ENCODE measurements at places on chromosomes 5 and 9.

DNA sequence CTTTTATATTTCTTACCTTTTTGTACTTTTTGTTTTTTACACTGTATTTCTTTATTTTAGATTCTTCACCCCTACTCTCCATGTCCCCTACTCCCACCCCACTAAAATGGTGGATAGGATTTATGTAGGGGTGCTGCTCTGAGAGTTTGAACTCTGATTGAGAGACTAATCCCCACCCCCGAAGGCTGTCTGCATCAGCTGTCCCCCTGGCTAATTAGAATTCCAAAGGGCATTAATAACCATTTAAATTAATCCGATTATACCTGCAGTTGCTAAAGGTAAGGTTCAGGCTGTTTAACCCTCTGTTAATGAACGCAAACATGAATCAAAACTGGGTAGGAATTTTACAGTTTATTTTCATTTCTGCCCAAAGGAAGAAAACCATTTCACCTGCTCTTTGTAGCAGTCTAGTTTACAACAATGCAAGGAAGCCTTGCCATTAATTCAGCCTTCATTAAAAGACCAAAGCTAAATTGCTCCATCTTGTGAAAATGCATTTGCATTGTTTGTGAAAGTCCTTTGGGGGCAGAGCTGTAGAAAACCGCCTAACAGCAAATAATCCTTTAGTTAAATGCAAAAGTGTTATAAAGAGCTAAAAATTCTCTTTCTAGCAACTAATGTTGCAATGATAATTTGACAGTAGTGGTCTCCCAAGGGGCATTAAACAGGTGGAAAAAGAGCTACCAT, 71.2 kb downstream of the ZCCHC7 start:
- DNase-seq: no peak

DNA sequence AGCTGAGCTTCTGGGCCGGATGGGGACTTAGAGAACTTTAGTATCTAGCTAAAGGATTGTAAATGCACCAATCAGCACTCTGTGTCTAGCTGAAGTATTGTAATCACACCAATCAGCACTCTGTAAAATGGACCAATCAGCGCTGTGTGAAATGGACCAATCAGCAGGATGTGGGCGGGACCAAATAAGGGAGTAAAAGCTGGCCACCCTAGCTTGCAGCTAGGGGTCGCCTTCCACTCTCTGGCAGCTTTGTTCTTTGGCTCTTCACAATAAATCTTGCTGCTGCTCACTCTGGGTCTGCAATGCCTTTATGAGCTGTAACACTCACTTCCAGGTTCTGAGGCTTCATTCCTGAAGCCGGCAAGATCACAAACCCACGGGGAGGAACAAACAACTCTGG, 354.0 kb downstream of the PRR16 start:
- no peak for DNase-seq

DNA sequence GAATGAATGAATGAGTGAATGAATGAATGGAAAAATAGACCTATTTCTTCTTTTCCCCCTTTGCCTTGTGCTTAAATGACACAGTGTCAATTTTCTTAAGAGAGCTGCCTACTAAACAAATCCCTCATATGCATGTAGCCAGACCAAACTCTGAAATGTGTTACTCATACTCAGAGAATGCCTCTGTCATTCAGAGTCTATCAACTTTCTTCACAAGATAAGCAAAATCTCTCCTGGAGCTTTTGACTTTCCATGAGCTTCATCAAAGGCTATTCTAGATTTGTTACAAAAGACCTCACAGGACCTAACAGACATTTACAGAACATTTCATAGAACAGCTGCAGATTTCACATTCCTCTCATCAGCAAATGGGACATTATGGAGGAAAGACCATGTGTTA, 275.7 kb upstream of the MSX2 start:
- no peak for DNase-seq

- DNase-seq: no peak
Observed at GRCh38 chr5:120759587-120759986, 295.5 kb downstream of the PRR16 start.

DNA sequence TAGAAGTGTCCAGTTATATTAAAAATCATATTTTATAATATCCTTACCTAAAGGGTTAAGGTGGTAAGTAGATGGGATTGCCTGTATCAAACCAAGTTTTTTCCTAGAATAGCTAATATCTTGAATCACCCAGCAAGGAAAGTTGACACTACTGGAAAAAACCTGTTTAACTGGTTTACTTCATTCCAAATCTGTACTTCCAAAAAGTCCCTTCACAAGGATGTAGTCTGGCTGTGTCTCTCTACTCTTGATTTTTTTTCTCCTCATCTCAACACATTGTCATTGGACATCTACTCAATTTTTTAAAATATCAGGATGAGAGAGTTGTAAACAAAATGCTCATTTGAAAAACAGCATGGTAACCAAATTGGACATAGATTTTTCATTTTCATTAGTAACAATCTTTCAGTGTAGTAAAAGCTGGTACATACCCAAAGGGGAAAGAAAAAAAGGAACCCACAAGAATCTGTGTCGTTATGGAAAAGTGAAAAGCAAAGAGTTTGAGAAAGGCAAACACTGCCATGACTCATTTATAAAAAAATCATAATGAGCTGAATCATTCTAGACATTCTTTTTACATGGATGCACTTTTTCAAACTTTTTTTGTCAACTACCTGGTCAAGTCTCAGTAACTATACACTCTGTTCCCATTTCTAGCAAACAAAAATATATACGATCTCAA, 173.5 kb downstream of the GLIS3 start:
- DNase-seq: no peak

All from activated CD8-positive, alpha-beta memory T cell treated with anti-CD3 and anti-CD28 coated beads for 4 hours (primary cell).